ENCODE measurements at places on chromosomes 5 and 9.

DNA sequence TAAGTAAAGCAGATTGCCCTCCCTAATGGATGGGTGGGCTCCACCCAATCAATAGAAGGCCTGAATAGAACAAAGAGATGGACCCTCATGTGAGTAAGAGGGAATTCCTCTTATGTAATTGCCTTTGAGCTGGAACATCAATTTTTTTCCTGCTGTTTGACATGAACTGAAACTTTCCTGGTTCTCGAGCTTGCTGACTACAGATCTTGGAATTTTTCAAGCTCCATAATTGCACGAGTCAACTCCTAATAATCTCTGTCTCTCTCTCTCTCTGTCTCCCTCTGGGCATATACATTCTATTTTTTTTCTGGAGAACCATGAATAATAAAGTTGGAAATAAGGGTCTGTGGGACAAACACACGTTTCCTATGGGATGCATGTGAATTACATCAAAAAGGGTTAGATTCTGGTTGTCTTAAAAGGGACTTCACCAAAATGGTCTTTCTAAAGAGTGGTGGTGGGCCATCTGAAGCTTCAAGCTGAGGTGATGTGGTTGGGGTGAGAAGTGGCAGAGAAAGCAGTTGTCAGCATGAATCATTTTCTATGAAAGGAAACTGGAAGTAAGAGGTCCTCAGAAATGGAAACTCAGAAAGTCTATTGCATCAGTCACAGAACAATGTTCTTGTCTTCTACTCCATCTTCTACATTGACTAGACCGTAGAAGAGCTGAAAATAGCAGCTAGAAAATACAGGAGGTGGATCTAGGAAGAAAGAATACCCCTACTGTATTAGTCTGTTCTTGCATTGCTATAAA, 47.0 kb upstream of the HOMER1 start:
- DNase-seq, result peak; percentile 58

- DNase-seq, result no peak
These were observed 97.8 kb downstream of the MED10 start for GRCh38 chr5:6280425-6281100.

DNA sequence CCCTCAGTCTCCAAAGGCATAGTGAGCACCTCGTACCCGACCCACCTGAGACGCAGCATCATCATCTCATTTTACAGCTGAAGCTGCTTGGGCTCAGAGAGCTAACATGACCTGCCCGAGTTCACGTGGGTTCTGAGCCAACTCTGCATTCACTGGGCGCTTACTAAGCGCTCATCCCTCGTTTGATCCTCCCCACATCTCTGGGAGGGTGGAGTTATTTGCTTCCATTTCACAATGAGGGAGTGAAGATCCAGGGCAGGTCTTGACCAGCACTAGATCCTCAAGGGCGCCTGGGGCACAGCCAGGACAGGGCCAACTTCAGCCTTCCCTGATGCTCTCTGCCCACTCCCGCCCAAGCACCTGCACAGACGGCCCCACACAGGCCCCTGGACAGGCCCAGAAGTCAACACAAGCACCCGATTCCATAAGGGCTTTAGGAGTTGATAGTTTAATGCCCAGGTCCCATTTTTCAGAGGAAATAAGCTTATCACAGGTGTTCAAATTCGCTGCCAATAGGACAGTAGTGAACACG, 80.8 kb downstream of the HRH2 start:
- DNase-seq, result no peak

DNA sequence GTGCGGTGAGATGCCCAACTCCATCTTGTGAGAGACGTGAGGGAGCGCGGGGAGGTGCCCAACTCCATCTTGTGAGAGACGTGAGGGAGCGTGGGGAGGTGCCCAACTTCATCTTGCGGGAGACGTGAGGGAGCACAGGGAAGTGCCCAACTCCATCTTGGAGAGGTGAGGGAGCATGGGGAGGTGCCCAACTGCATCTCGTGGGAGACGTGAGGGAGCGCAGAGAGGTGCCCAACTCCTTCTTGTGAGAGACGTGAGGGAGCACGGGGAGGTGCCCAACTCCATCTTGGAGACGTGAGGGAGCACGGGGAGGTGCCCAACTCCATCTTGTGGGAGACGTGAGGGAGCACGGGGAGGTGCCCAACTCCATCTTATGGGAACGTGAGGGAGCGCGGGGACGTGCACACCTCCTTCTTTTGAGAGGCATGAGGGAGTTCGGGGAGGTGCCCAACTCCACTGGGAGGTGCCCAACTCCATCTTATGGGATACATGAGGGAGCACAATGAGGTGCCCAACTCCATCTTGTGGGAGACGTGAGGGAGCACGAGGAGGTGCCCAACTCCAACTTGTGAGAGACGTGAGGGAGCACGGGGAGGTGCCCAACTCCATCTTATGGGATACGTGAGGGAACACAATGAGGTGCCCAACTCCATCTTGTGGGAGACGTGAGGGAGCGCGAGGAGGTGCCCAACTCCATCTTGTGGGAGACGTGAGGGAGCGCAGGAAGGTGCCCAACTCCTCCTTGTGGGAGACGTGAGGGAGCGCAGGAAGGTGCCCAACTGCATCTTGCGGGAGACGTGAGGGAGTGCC, 235.4 kb downstream of the CACNA1B start:
- no peak for DNase-seq

DNA sequence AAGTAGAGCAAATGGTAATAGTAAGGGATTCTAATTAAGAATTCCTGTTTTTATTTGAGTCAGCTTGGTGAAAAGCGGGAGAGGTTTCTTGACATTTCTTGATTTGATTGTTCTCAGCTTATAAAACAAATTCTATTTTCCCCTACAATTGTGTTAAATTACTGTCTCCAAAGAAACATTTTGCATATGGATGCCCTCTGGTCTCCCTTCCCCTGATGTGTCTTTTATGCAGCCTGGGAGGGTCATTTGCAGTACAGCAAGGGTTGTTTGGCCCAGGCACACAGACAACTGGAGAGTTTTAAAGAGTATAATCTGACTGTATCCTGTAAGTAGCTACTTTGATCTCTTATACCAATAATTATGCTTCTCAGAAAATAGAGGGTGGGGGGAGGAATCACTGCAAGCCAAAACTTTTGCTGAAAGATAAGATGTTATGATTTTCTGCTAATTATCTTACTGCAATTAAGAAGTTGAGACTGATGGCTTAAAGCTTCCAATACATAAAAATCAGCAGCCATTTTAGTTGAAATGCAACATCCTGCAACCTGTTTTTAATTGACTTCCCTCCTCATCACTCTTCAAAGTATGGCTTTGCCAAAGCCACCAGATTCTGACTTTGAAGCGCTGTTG, 204.1 kb upstream of the SEMA6A start:
- no peak for DNase-seq

DNA sequence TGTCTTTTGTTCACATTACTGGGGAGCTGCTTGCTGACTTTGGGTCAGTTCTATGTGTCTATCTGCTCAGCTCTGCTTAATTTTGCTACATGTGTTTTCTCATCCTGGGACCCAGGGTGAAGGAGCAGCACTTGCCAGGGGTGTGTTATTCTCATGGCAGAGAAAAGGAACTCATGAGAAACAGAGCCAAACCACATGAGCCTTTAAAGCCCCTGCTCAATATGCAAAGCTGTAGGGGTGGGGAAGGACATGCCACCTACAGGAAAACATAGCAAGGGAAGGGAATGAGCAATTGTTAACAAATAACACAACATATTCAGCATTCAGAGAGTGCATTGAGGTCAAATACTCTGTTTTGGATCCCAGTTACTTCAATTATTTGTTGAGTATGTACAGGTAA, 290.9 kb downstream of the CDK5RAP2 start:
- DNase-seq, result no peak

DNA sequence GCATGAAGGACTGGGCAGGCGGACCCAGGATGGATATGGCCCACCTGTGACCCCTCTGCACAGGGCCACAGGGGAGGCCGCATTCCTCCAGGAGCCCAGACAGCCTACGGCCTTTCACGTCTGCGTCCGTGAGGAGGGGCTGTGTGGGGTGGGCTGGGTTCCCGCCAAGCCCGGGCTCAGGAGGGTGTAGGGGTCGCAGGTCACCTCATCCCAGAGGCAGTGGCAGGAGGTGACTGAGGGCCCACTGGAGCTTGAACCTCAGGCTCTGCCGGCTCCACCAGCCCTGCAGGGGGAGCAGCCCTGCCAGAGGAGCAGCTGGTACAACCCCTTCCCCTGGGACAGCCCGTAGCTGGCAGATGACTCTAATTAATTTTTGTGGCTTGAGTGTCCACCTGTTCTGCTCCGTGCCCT, 40.7 kb upstream of the CACNA1B start:
- no peak for DNase-seq

DNA sequence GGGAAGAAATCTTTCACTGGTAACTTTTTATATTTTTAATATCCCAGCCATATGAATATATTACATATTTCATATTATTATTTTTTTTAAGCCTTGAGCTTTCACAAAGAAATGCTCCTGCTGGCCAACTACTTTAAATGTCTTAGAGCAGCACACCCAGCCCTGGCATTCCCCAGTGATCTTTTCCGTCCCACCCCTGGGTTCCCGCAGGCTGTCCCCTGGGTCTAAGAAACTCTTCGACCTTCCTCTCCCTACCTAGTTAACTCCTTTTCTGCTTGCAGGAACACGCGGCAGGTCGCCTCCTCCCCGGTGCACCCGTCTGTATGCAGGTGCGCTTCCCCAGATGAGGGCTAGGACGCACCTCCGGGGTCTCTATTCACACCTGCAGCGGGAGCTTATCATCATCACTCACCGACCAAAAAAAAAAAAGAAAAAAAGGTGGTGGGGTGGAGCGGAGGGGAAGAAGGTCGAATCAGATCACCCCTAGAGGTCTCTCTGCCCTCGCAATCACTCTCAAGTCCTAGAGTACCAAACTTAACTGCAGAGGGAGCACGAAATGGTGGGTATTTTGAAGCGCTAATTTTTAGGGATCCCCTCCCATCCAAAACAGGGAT, 696 bp downstream of the ZFP62 start:
- no peak for DNase-seq

GRCh38 chr9:136443687-136444086, 4.0 kb upstream of the INPP5E start:
- no peak for DNase-seq

All from foreskin melanocyte (primary cell).